Central memory CD8-positive, alpha-beta T cell (primary cell): ENCODE measurements at places on chromosomes 16 and 17.

GRCh38 chr17:3980381-3981014 lies 16.3 kb upstream of the ATP2A3 start:
- no peaks in the 10 kb centered on the region for H3K36me3 ChIP-seq
- H3K27me3 ChIP-seq = no peaks in the 10 kb centered on the region
- H3K4me3 ChIP-seq = no peak overlapping the region
- no peak overlapping the region for H3K27ac ChIP-seq

GRCh38 chr17:28433721-28434120 lies 27.7 kb upstream of the SLC46A1 start:
- H3K27me3 ChIP-seq = peaks cover 45% of the 10 kb centered on the region
- peaks cover 2% of the 10 kb centered on the region for H3K36me3 ChIP-seq
- no peak overlapping the region for H3K27ac ChIP-seq
- no peaks in the 10 kb centered on the region for H3K4me1 ChIP-seq
- H3K4me3 ChIP-seq = no peak overlapping the region

DNA sequence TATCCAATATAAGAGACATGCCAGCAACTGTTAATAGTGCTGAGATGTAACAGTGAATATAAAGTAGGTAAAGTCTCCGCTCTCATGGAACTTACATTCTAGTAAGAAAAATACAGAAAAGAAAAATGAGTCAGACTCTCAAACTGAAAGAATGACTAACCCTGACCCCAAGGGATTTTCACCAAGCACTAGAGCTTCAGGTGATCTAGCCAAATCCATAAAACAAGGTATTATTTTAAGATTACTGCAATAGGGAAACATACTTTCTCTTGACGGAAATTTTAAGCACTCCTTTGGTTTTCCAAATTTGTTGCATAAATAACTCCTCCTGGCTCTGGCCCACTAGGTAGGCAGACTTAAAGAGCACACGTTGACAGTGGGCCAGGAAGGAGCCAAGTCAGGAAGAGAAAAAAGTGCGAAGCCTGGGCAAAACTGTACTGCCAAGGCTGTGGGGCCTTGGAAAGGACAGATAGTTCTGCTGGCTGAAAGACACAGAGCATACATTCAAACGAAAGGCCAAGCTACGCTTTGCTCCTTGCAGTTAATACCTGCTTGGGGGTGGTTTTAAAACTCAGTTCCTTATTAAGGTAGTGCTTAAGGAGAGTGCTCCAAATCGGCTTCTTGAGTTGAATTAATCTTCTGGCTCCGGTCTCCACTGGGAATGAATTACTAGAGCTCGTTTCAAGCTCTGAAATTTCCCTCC lies 1.4 kb downstream of the GOT2 start:
- H3K27me3 ChIP-seq = no peaks in the 10 kb centered on the region
- H3K36me3 ChIP-seq = peaks cover 2% of the 10 kb centered on the region
- no peak for DNase-seq
- peak overlapping the region; percentile 92 for H3K27ac ChIP-seq
- peak overlapping the region; percentile 97 for H3K4me3 ChIP-seq

DNA sequence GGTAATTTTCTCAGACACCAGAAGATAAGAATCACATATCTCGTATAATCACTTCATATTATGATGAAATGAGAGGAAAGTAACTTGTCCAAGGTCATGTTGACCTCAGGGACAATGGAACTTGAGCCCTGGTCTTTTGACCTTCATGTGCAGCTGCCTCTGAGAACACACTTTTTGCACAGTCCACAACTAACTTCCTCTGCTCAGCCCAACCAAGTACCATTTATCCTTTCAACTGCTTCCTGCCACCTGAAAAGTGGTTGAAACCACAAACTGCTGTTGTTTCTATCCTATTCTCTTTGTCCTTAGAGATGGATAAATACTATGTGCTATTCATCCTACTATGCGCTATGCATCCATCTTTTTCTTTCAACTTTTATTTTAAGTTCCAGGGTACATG lies 2.3 kb upstream of the CCL1 start:
- H3K4me1 ChIP-seq = no peaks in the 10 kb centered on the region
- peaks cover 28% of the 10 kb centered on the region for H3K27me3 ChIP-seq
- no peak overlapping the region for H3K27ac ChIP-seq
- no peaks in the 10 kb centered on the region for H3K36me3 ChIP-seq
- H3K4me3 ChIP-seq = no peak overlapping the region
- no peak for DNase-seq

DNA sequence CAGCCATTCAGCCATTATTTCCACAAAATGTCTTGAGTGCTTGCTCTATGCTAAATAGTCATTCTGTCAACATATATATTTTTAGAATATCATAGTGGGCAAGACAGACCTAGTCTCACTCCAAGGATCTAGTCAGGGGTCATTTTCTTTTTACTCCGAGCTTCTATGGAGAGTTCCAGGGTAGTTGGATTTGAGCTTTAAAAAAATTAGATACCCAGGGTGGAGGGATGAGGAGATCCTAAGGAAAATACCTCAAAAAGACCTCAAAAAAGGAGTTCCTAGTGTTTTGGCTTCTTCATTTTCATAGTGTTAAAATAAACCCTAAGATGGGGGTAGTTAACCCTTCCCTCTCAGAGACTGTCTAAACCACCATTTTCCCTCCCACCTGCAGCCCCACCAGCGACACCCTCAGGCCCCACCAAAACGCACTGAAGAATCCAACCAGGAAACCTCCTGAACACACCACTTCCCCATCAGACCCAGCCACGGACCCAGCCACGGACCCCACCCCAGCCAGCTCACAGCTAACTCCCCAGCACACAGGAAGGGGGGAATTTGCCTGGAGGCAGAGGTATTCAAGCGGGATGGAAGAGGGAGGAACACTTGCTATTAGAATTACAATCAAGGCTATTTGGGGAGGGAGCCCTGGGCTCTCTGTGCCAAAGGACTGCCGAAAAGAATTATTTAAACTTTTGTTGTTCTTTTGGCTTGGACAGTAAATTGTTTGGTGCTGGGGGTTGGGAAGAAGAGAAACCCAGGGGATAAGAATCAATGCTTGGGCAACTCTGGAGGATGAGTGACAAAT lies 2.2 kb downstream of the ETV4 start:
- peaks cover 66% of the 10 kb centered on the region for H3K27me3 ChIP-seq
- no peak for DNase-seq
- H3K27ac ChIP-seq = no peak overlapping the region
- peaks cover 22% of the 10 kb centered on the region for H3K4me1 ChIP-seq
- peak overlapping the region; percentile 86 for H3K4me3 ChIP-seq
